ENCODE measurements at places on chromosomes 11 and 22. TPM values are rescaled to one million over a fixed set of nuclear protein-coding genes. Genes with fewer than 3 reads are reported as not detected.
A peak's percentile ranks its signal among the peaks of the same experiment; 100 is the strongest.

DNA sequence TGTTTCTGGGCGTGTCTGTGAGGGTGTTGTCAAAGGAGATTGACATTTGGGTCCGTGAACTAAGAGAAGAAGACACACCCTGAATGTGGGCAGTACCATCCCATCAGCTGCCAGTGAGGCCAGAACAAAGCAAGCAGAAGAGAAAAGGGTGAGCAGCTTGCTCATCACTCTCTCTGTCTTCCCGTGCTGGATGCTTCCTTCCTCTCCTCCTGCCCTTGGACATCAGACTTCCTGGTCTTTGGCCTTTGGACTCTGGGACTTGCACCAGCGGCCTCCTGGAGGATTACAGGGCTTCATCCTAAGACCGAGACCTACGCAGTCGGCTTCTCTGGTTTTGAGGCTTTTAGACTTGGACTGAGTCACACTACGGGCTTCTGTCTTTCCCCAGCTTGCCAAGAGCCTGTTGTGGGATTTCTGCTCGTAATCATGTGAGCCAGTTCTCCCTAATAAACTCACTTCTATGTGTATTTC lies 18.8 kb downstream of the APOL2 start:
- peaks cover 3% of the 10 kb centered on the region for H3K27me3 ChIP-seq
- H3K36me3 ChIP-seq: no peaks in the 10 kb centered on the region
- H3K4me3 ChIP-seq: no peak overlapping the region
- peaks cover 8% of the 10 kb centered on the region for H3K4me1 ChIP-seq
- no peak overlapping the region for H3K27ac ChIP-seq
- no peak for DNase-seq

Gene CPT1B
- total RNA-seq: 136 TPM

- DNase-seq: no peak
- H3K27me3 ChIP-seq: no peaks in the 10 kb centered on the region
- H3K4me1 ChIP-seq: no peaks in the 10 kb centered on the region
- H3K4me3 ChIP-seq: no peak overlapping the region
- H3K27ac ChIP-seq: peak overlapping the region; percentile 73
Measured at GRCh38 chr11:9274499-9275258, 9.5 kb upstream of the DENND5A start.

Gene CPT1A
- 5.7 TPM for total RNA-seq

Gene SAA1
- not detected for total RNA-seq

DNA sequence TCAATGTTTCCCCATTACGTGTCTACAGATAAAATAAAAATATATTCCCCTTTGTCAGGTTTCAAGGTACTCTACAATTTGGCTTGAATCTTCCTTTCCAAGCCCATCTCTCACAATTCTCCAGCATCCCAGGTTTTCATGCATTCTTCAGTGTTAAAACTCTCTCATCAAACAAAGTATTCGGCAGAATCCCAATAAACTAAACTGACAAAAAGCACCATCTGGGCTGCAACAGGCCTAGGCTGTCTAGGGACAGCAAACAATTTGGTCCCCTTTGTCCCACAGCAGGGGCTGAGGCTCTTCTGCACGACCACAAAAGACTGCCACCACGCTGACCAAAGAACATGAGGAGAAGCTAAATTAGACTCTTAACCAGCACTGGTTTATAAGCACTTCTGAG lies 159.4 kb downstream of the CADM1 start:
- H3K36me3 ChIP-seq: no peaks in the 10 kb centered on the region
- no peaks in the 10 kb centered on the region for H3K4me1 ChIP-seq
- H3K4me3 ChIP-seq: no peak overlapping the region
- no peak overlapping the region for H3K27ac ChIP-seq
- DNase-seq: no peak

- DNase-seq: no peak
- H3K27ac ChIP-seq: no peak overlapping the region
- H3K27me3 ChIP-seq: no peaks in the 10 kb centered on the region
- H3K36me3 ChIP-seq: peaks cover 2% of the 10 kb centered on the region
- H3K4me3 ChIP-seq: no peak overlapping the region
- H3K4me1 ChIP-seq: peaks cover 7% of the 10 kb centered on the region
Measured at GRCh38 chr11:27085111-27085510, 44.5 kb downstream of the BBOX1 start.

DNA sequence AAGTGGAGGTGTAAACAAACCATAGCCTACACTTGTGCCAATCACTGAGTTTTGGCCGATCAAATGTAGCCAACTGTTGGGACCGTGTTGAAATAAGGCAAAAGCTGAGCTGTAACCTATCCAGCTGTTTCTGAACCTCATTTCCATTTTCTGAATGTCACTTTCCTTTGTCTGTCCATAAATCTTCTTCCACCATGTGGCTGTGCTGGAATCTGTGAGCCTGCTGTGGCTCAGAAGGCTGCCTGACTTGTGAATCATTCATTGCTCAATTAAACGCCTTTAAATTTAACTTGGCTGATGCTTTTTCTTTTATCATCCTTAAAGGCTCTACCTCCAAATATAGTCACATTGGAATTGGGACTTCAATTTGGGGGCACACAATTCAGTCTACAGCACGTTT lies 203.1 kb upstream of the MPPED2 start:
- H3K36me3 ChIP-seq: peaks cover 1% of the 10 kb centered on the region
- H3K4me1 ChIP-seq: peaks cover 9% of the 10 kb centered on the region
- no peak overlapping the region for H3K27ac ChIP-seq
- DNase-seq: no peak
- H3K4me3 ChIP-seq: no peak overlapping the region

DNA sequence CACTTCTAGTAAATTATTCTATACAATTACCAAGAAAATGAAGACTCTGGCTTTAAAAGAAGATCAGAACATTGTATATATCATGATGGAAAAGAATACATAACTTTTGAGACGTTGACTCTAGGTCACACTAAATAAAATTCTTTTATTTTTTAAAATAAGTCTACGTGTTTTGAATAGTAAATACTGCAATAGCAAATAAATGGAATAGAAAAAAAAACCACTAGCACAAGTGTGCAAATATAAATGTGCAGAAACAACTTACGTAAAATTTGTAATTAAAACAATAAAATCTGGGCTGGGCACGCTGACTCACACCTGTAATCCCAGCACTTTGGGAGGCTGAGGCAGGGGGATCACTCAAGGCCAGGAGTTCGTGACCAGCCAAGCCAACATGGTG lies 17.9 kb downstream of the SIK3 start:
- H3K27me3 ChIP-seq: no peaks in the 10 kb centered on the region
- H3K4me1 ChIP-seq: peaks cover 24% of the 10 kb centered on the region

GRCh38 chr22:19770349-19771220 lies 10.0 kb downstream of the TBX1 start:
- no peak for DNase-seq
- no peak overlapping the region for H3K27ac ChIP-seq
- H3K36me3 ChIP-seq: no peaks in the 10 kb centered on the region
- H3K27me3 ChIP-seq: peaks cover 70% of the 10 kb centered on the region
- H3K4me1 ChIP-seq: peaks cover 7% of the 10 kb centered on the region
- H3K4me3 ChIP-seq: no peak overlapping the region

- H3K36me3 ChIP-seq: no peaks in the 10 kb centered on the region
- DNase-seq: no peak
Measured at GRCh38 chr11:62393735-62394134, 25.1 kb upstream of the SCGB1A1 start.

GRCh38 chr11:10476342-10476741 lies 21.3 kb downstream of the AMPD3 start:
- no peak overlapping the region for H3K27ac ChIP-seq
- H3K27me3 ChIP-seq: no peaks in the 10 kb centered on the region
- H3K36me3 ChIP-seq: no peaks in the 10 kb centered on the region
- no peak for DNase-seq
- H3K4me3 ChIP-seq: no peak overlapping the region

DNA sequence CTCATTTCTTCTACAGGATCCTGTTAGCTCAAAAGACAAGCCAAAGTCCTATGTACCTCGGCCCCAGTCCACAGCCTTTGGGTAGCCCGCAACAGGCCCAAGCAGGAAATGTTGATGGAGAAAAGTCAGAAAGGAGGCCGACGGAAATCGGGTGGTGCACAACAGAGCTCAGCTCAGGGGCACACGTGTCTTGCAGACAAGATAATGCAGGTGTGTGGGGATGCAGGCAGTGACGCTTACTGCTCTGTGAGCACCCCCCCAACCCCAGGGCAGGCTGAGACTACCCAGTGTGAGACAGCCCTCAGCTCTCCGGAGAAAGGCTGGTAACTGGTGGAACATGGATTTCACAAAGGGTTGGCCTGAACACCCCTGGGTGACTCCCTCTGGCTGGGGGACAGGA lies 4.3 kb upstream of the PDE2A start:
- no peak overlapping the region for H3K27ac ChIP-seq
- H3K36me3 ChIP-seq: no peaks in the 10 kb centered on the region
- peaks cover 70% of the 10 kb centered on the region for H3K27me3 ChIP-seq

Gene TEX54
- not detected for total RNA-seq

DNA sequence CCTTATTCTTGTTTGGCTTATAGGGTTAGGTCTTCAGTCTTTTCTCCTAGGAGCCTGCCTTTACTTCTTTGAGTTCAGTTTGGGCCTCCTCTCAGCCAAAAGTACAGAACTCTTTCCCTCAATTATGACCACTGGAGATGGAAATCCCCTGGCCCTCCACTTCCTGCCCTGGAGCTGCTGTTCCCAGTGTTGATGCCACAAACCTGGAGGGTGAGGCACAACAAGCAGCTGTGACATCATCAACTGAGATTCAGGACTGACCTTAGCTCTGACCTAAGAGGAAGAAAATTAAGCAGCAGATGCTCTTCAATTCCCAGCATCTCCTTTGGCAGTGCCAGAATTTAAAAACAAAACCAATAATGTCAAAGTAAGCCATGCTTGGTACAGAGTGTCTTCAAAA lies 3.0 kb downstream of the ABTB2 start:
- peaks cover 3% of the 10 kb centered on the region for H3K36me3 ChIP-seq
- DNase-seq: no peak
- H3K4me3 ChIP-seq: peak overlapping the region; percentile 15
- H3K27ac ChIP-seq: no peak overlapping the region
- H3K27me3 ChIP-seq: peaks cover 25% of the 10 kb centered on the region
- peaks cover 20% of the 10 kb centered on the region for H3K4me1 ChIP-seq

Gene KCNQ1
- total RNA-seq: 3.1 TPM

DNA sequence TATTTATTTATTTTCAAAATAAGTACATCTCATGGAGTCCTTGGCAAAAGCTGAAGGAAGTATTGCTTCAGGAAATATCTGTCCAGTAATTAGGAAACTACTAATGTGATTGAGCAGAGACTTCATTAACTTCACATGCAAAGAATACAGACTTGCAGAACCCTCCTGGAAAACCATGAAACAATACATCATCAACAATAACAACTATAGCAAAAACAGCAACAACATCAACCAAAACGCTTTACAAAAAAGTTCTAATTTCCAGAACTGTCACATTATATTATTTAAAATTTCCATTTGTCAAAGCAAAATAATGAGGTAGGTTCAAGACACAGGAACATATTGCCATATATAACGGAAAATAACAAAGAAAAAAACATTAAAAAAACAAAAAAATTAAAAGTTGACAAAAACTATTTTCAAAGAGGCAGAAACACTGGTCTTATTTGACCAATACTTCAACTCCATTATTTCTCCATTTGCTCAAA lies 79.8 kb upstream of the TOP3B start:
- H3K36me3 ChIP-seq: no peaks in the 10 kb centered on the region
- peaks cover 9% of the 10 kb centered on the region for H3K4me1 ChIP-seq
- H3K4me3 ChIP-seq: no peak overlapping the region

DNA sequence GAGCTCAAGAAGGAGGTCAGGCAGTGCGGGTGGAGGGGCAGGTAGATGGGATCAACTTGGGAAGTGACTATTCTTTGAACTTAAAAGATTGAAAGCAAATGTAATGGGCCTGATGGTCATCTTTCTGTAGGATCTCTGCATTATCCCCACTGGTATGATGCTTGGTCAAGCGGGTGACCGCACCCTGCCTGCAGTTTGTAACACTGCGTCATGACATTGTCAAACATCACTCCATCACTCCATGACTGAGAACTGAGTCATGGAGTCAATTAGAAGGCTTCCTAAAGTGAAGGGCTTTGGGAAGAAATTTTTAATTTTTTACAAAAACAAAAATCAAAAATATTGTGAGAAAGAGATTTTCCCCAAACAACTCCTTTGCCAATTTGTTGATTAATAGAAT lies 62.4 kb upstream of the BMAL1 start:
- H3K27ac ChIP-seq: no peak overlapping the region
- no peak overlapping the region for H3K4me3 ChIP-seq
- peaks cover 3% of the 10 kb centered on the region for H3K27me3 ChIP-seq
- no peaks in the 10 kb centered on the region for H3K4me1 ChIP-seq
- H3K36me3 ChIP-seq: no peaks in the 10 kb centered on the region

GRCh38 chr11:86594746-86595145 lies 77.7 kb downstream of the ME3 start:
- no peak for DNase-seq
- H3K27me3 ChIP-seq: no peaks in the 10 kb centered on the region
- no peaks in the 10 kb centered on the region for H3K36me3 ChIP-seq
- H3K4me3 ChIP-seq: no peak overlapping the region
- no peak overlapping the region for H3K27ac ChIP-seq

DNA sequence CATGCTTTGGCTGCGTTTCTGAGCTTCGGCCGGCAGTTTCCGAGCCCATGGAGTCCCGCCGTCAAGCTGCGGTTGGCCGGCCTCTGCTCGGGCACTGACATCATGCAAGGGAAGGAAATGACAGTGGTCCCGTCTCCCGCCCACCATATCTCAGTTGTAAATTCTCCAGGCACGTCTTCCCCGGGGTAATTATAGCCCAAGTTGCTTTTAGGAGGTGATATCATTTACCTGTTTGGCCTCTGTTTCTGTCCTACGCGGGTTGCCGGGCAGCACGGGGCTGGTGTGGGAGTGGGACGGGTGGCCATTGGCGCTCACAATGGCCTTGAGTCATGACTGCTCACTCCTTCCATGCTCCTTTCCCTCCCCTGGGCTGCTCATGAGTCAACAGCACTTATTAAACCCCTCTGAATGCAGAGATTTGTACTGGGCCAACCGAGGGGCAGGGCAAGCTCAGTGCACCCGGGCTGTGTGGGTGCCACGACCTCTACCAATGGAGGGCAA lies 4.2 kb upstream of the ANO1 start:
- peaks cover 78% of the 10 kb centered on the region for H3K27me3 ChIP-seq
- no peak overlapping the region for H3K27ac ChIP-seq
- H3K4me3 ChIP-seq: no peak overlapping the region
- H3K4me1 ChIP-seq: no peaks in the 10 kb centered on the region

GRCh38 chr11:46731545-46731944 lies 12.5 kb downstream of the F2 start:
- no peak overlapping the region for H3K4me3 ChIP-seq
- no peak overlapping the region for H3K27ac ChIP-seq
- peaks cover 4% of the 10 kb centered on the region for H3K36me3 ChIP-seq
- H3K4me1 ChIP-seq: no peaks in the 10 kb centered on the region
- H3K27me3 ChIP-seq: no peaks in the 10 kb centered on the region

DNA sequence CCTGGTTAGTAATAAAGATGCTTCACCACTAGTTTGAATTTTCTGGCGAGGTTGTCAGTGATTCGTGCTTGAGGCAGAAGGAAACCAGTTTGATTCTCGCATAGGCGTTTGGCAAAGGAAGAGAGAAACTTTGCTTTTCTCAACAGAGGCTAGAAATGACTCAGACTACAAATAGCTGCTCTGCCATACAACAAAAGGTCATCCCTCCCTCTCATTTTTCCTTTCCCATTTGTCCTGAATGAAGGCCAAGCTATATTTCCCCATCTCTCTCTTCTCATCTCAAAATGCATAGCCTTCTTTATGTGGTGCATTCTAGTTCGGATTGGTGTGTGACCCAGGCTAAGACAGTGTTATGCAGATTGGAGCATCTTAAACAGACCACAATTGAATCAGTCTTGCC lies 741.4 kb downstream of the NTM start:
- no peak for DNase-seq
- no peaks in the 10 kb centered on the region for H3K4me1 ChIP-seq
- H3K4me3 ChIP-seq: no peak overlapping the region
- H3K36me3 ChIP-seq: no peaks in the 10 kb centered on the region

Gene APOL4
- not detected for total RNA-seq

- DNase-seq: no peak
- peaks cover 30% of the 10 kb centered on the region for H3K4me1 ChIP-seq
- peak overlapping the region; percentile 84 for H3K4me3 ChIP-seq
- H3K36me3 ChIP-seq: peaks cover 7% of the 10 kb centered on the region
- H3K27me3 ChIP-seq: peaks cover 19% of the 10 kb centered on the region
- peak overlapping the region; percentile 91 for H3K27ac ChIP-seq
Measured at GRCh38 chr11:13667795-13668101, 720 bp upstream of the FAR1 start.
